ENCODE measurements at places on chromosomes 2 and 18. TPM values are rescaled to one million over a fixed set of nuclear protein-coding genes. Genes with fewer than 3 reads are reported as not detected.

DNA sequence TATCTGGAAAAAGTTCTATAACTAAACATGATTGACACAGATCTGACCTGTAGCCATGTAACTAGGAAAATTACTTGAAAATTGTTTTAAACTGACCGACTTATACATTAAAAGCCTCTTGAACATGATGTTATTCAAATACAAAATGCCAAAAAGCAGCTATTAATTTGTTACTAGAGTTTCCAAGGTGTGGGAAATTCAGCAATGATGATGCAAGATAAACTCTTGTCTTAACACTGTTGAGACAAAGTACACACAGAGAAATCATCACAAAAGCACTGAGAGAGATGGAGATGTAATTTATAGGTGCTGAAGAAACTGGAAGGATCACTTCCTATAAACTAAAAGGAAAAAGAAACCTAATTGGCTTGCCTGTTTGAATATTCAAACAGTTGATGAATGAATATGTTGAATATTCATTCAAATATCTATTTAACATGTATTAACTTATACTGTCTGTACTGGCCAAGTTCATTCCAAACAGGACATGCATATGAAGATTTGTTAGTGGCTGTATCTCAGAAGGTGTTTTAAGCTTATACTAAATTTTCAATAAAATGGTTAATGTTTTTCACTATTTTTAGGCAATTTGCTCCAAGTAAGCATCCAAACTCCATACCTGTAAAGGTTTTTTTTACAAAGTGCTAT lies 34.6 kb upstream of the WDR75 start:
- DNase-seq, result no peak

Gene UGT1A8
- polyA plus RNA-seq, result not detected

GRCh38 chr2:36235882-36236281 lies 119.7 kb upstream of the CRIM1 start:
- DNase-seq, result no peak

DNA sequence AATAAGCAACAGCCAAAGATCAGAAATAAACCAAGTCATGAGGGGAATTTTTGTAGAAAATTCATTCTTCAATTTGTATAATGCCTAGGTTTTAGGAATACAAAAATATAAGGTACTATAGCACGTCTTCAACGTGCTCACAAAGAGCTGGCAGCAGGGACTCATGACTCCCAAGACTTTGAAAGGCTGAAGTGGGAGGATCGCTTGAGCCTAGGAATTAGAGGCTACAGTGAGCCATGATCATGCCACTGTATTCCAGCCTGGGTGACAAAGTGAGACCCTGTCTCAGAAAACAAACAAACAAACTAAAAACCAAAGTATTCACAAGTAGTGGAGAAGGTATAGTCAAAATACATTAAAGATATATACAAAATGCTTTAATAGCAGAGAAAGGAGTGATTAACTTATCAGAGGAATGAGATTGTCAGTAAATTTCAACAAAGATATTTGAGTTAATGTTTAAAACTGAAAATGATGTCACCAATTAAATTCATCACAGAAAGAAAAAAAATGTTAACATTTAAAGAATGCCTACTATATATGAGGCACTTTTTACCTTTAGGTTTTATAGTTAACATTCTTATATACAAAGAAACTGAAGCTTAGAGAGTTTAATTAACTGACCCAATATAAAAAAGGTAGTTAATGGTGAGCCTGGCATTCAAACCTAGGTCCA lies 3.2 kb downstream of the WDR33 start:
- no peak for DNase-seq

DNA sequence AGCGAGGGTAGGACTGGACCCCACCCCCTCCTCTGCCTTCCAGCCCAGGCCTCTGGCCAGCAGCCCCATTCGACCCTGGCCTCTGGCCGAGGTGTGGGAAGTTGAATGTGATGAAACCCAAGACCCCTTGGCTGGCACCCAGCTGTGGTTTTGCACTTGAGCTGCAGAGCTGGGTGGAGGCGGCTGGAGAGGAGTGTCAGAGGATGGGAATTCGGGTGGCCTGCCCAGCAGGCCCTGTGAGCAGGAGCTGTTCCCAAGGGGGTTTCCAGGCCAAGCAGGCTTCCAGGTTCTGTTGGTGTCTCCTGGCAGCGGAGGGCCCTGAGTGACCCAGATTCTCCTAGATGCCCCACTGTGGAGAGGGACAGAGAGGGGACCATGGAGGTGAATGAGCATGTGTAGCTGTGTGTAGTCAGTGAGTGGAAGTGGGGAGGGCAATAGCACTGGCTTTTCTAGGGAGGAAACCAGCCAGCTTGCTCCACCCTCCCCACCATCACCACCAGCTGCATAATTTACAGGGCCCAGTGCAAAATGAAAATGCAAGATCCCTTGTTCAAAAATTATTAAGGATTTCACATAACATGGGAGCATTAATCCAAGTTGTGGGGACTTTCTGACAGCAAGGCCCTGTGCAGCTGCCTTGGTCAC lies 172.2 kb upstream of the HAAO start:
- DNase-seq, result peak; percentile 94

DNA sequence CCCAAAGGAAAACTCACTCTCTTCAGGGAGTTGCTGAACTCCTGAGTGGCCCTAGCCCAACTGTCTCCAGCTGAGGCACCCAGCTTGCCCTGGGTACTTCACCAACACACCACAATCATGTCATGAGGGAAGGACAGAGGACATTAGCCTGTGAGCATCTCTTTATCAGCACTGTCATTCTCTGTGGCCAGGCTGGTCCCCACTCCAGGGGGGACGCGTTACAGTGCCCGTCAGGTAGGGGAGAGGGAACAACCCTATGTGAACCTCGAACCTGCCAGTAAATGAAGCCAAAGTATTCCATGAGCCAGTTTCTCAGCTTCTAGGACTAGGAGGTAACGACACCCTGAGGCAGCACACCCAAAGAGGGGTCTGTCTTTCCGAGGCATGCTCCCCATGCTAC lies 94.9 kb upstream of the MGAT4A start:
- DNase-seq, result no peak

GRCh38 chr2:85915606-85916303 lies 27.0 kb upstream of the ST3GAL5 start:
- DNase-seq, result no peak

- no peak for DNase-seq
These were observed 191.6 kb upstream of the ID2 start for GRCh38 chr2:8490166-8490721.

DNA sequence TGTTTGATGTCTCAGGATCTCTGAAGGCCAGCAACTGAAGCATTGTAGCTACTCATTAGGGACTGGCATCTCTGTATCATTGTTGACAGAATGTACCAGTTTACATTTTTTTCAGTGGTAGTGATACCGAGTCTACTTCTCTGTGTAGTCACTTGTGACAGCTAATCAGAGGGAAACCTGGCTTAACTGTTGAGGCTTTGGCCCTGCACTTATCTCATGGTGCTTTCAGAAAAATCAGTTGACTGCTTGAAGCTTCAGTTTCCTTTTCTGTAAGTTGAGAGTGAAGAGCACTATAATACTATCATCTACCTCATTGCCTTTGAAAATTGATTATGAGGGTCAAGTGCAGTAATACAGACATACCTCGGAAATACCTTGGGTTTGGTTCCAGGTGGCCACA lies 90.0 kb downstream of the COMMD1 start:
- no peak for DNase-seq

DNA sequence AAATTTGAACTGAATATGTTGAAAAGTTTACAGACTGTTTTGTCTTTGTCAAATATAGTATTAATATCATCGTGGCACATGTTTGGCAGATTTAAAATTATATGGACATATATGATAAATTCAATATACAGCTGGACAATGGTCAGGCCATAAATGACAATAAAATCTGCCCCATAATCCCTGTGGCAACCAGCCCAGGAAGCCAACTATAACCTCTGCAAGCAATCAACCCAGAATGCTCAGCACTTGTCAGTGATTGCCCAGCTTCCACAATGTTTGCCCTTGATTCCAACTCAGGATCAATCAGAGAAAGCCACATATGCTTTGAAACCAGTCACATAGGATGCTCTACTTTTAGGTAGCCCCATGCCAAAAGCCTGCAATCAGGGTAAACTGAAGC lies 671.9 kb downstream of the SUCLG1 start:
- DNase-seq, result no peak

DNA sequence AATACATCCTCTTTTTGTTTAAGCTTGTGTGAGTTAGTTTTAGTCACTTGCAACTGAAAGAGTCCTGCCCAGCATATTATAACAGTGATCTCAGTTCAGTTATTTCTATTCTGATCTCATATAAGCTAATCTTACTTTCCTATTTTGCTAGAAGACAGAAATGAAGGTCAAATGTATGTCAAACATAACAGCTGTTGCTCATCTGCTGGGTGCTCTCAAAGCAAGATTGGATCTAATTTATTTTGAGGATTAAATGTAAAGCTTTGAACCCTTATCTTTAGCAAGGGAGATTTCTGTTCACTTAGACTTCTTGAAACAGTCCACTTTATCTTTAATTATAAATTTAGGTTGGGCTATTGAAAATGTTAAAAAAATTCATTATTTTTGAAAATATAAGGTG lies 31.2 kb downstream of the CRYGD start:
- no peak for DNase-seq

- DNase-seq, result no peak
These were observed 117.9 kb downstream of the TANC1 start for GRCh38 chr2:159086342-159086741.

- DNase-seq, result peak; percentile 93
These were observed at the start of gene C2orf49 for GRCh38 chr2:105337122-105338019. TSS of gene C2orf49 (plus strand) at chr2:105337540. CDS start at chr2:105337588, 48 bp downstream.

GRCh38 chr2:57598551-57598950 lies 448.1 kb upstream of the VRK2 start:
- DNase-seq, result no peak

GRCh38 chr2:187349326-187349944 lies 98.6 kb downstream of the CALCRL start:
- no peak for DNase-seq

- DNase-seq, result no peak
These were observed 286.2 kb upstream of the TRIB2 start for GRCh38 chr2:12430407-12431133.

- DNase-seq, result no peak
These were observed 165.1 kb downstream of the HAUS1 start for GRCh38 chr18:46269275-46269674.

GRCh38 chr2:76977846-76978727 lies 544.1 kb downstream of the LRRTM4 start:
- DNase-seq, result no peak

Gene SPC25
- polyA plus RNA-seq, result not detected

Gene CRYGC
- not detected for polyA plus RNA-seq

DNA sequence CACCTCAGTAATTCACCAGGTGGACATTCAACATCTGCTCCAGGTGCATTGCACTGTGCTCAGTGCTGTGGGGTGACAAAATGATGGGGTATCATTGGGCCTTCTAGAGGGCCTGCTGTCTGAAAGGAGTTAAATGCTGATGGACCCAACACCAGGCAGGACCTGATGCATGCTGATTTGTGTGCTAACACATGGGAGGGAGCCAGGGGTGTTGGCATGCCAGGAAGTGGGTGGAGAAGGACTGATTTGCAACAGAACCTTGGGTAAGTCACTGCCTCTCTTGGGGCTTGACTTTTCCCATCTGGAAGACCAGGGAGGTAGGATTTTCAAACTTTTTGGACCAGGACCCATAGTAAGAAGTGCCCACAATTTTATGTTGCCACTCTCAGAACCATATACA lies 57.9 kb upstream of the CXCR4 start:
- no peak for DNase-seq

All from psoas muscle (tissue), 8 donors.